ENCODE measurements at places on chromosomes 13 and 19.
A peak's percentile ranks its signal among the peaks of the same experiment; 100 is the strongest.

GRCh38 chr19:952049-952679, 26.3 kb downstream of the ARID3A start:
- no peak overlapping the region for H3K4me3 ChIP-seq
- peak overlapping the region; percentile 98 for H3K27ac ChIP-seq
- H3K4me1 ChIP-seq: peaks cover 88% of the 10 kb centered on the region
- DNase-seq: no peak

DNA sequence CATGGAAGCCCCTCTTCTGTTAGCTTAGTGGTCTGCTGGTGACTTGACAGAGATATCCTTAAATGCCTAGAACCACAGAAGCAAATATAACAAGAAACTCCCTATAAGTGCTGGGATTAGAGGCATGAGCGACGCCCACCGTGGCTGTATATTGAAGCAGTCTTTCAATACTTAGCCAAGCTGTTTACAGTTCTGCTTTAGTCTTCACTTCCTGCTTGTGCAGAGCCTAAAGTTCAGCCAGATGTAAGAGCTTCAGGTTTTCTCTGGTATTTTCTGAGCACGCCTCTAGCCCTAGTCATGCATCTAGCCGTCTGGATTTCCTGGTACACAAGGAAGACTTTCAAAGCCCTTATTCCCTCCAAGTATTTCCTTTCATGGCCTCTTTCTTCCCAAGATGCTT, 28.5 kb downstream of the TRPM4 start:
- DNase-seq: no peak
- no peaks in the 10 kb centered on the region for H3K4me1 ChIP-seq
- peaks cover 32% of the 10 kb centered on the region for H3K27me3 ChIP-seq
- peaks cover 4% of the 10 kb centered on the region for H3K36me3 ChIP-seq
- H3K27ac ChIP-seq: no peak overlapping the region

GRCh38 chr19:55056827-55057226, 6.1 kb downstream of the RDH13 start:
- H3K27ac ChIP-seq: no peak overlapping the region
- DNase-seq: no peak
- H3K27me3 ChIP-seq: no peaks in the 10 kb centered on the region
- no peak overlapping the region for H3K4me3 ChIP-seq
- peaks cover 31% of the 10 kb centered on the region for H3K36me3 ChIP-seq

DNA sequence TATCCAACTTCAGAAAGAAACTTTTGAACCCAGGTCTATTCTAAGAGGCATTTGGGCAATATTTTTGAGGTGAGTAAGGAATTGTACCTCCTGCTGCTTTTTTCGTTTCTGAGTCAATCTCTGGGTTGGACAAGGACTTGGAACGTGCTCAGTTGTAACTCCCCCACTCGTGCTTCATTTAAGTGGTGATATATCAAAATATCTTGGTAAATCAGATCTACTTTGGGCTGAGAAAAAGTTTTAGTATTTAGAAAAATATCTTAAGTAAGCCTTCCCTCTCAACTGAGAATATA, 728.9 kb downstream of the EFNB2 start:
- no peak overlapping the region for H3K27ac ChIP-seq
- H3K27me3 ChIP-seq: no peaks in the 10 kb centered on the region
- no peak for DNase-seq
- no peak overlapping the region for H3K4me3 ChIP-seq
- H3K36me3 ChIP-seq: no peaks in the 10 kb centered on the region

DNA sequence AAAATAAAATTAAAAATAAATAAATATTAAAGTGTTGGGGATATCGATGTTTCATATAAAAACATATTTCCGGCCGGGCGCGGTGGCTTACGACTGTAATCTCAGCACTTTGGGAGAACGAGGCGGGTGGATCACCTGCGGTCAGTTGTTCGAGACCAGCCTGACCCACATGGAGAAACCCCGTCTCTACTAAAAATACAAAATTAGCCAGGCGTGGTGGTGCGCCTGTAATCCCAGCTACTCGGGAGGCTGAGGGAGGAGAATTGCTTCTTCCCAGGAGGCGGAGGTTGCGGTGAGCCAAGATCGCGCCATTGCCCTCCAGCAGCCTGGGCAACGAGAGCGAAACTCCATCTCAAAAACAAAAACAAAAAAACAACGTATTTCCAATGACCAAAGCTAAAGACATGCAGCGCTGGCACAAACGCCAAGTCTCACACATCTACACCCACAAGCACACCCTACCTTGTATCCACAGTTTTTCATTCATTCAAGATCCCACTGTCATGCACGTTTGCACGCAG, 907 bp downstream of the ZNF569 start:
- no peak for DNase-seq
- peaks cover 3% of the 10 kb centered on the region for H3K4me1 ChIP-seq
